Osteoblast (primary cell): ENCODE measurements at places on chromosomes 1 and 21.

DNA sequence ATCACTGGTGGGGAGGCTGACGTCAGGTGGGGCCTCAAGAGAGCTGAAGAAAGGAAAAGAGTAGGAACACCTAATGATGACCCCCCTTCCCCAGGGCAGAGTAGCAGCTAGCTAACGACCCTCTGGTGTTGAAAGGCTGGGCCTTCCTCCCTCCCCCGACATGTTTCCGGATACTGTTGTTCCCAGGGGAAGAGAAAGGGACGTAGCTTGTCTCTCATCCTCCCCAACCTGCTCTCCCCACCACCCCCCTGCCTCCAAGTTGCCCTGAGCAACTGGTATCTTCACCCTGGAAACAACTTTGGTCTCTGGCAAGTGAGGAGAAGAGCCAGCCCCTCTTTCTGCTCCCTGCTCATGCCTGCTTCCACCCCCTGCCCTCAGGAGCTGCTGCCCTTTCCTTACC is 2.4 kb downstream of the SEMA6C start:
- peak; percentile 32 for DNase-seq

GRCh38 chr21:35818597-35818996 is 241.7 kb downstream of the SETD4 start:
- DNase-seq, result no peak

DNA sequence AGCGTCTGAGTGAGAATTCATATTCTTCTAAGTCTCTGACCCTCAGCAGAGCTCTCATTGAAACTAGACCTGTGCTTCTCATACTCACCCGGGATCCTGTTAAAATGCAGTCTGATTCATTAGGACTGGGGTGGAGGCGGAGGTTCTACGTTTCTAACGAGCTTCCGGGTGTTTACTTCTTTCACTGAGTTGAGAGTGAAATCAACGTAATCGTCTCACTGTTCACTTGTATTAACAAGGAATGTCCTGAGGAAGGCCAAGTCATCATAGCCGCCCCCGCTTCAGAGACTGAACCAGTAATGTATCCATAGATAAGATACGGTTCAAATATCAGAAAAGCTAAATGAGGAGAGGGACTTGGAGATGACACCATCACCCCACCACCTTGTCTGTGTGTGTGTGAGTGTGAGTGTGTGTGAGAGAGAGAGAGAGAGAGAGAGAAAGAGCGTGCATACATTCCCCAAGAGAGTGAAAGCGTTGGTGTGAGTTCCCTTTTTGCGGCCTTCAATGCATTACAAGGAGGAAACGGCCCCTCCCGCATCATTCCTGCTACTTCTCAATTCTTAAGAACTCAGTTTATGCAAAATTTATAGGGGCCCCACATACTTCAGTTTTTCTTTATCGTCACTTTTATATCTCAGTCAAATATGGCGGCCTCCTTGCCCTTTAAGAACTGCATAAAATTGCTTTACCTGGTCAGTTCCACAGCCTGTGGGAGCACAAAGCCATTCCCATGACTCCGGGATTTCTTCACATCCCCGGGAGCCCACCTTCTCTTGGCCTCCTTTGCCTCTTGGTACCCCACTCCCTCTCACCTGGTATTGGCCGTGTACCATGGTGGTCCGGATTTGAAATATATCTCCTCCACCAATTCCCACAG is 19.8 kb downstream of the KMO start:
- no peak for DNase-seq

- DNase-seq, result no peak
Measured at GRCh38 chr1:67514300-67514699, 84.1 kb upstream of the SERBP1 start.

DNA sequence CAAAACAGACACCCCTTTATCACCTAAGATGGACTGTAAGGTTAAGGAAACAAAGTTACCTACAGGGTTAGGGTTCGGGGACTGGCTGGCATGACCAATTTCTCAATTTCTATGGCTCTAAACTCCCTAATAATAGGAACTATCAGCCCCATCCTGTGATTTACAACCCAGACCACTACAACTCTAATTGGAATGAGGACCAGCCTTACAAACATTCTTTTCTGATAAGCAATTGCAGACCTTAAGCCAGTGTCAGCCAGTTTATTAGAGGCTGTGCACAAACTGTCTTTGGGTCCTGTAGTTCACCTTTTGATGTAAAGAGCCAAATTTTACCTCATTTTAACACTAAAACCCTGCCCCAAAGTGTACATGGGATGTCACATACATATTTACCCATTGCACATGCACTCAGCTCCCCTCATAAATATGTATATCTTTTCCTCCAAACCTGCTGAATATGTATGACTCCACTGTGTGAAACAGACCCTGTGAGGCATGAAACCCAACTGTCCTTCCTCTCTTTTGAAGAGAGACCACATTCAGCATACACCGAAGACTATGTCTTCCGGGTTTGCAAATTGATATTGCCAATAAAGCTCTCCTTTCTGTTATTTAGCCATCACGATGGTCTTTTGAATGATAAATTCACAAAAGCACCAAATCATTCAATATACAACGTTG is 7.3 kb upstream of the APP start:
- no peak for DNase-seq

DNA sequence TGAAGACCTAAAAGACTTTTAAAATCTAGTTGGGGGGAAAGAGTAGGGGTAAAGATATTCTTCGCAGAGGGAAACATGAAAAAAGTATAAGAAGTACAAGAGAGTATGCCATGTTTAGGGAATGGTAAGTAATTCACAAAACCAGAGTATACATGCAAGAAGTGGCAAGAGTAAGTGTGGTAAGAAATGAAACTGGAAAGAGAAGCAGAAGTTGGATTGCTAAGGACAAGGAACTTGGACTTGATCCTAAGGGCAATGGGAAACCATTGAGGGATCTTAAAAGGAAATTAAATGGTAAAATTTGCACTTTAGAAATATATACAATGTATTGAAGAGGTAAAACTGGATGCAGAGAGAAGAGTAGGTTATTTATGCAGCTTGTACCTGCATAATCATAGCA is 9.2 kb upstream of the ZNF644 start:
- no peak for DNase-seq

- DNase-seq, result peak; percentile 43
Measured at GRCh38 chr1:205246351-205247119, 18.8 kb downstream of the TMCC2 start.

GRCh38 chr1:72010094-72010431 is 272.3 kb downstream of the NEGR1 start:
- no peak for DNase-seq

- DNase-seq, result no peak
Measured at GRCh38 chr21:34906401-34906800, 142.7 kb downstream of the RUNX1 start.

DNA sequence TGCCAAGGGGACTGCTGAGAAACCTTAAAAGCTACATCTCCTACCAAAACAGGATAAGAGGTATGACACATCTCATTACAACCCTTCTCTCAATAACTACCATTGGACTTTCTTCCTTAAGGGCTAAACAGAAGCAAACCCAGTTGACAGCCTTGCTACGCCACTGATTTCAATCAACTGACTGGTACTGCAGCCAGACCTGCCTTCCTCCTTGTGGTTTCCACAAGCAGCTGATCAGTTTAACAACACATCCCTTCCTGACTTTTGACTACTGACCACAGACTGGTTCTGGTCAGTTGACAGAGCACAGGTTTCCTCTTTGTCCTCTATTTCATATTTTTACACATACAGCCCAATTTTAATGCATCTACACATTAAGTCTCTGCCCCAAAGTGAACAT is 108.8 kb downstream of the ADAMTS1 start:
- no peak for DNase-seq

- no peak for DNase-seq
Measured at GRCh38 chr1:70659891-70660290, 248.8 kb downstream of the CTH start.

GRCh38 chr1:178102218-178102617 is 8.3 kb downstream of the RASAL2 start:
- no peak for DNase-seq

DNA sequence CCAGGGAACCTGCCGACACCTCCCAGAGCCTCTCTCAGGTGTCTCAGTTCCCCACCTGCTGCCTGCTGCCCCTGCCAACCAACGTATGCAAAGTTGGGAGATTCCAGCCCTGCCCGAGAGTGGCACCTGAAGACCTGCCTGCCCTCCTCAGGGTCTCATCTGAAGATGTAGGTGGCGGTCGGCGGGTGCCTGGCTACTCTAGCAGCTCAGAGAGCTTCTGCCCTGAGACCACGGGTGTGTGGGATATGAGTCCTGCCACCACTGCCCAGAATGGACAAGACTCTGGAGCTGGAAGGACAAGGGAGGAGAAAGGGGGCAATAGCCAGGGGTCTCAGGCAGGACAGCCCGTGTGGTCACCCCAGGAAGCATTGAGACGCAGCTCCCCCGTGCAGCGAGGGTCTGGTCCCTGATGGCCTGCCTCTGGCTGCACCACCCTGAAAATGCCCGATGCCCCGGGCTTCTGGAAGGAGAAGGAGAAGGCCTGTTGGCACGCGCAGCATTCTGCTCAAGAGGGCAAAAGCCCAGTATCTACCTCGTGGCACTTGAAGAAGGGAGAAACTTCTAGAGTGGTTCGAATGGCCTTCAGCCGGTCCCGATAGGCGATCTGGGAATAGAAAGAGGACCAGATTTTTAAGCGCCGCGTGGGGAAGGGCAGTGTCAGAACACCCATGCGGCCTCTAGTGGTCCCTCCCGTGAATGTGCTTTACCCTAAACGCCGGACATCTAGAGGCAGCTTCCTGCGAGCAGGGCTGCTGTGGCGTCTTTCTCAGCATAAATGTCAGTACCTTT is 88.8 kb downstream of the STUM start:
- peak; percentile 87 for DNase-seq

GRCh38 chr1:19664453-19665185 is at the start of gene HTR6:
Gene HTR6 (plus strand): TSS chr1:19664875. CDS start chr1:19665754, 879 bp downstream.
- DNase-seq, result peak; percentile 95

GRCh38 chr1:53093778-53094532 is 31.9 kb downstream of the PODN start:
- DNase-seq, result peak; percentile 69

GRCh38 chr1:6471970-6472368 is 6.0 kb upstream of the TNFRSF25 start:
- peak; percentile 86 for DNase-seq

- DNase-seq, result no peak
Measured at GRCh38 chr1:188937965-188938551, 1539.6 kb downstream of the BRINP3 start.

- DNase-seq, result no peak
Measured at GRCh38 chr1:182658055-182658454, 26.3 kb downstream of the RGS8 start.

DNA sequence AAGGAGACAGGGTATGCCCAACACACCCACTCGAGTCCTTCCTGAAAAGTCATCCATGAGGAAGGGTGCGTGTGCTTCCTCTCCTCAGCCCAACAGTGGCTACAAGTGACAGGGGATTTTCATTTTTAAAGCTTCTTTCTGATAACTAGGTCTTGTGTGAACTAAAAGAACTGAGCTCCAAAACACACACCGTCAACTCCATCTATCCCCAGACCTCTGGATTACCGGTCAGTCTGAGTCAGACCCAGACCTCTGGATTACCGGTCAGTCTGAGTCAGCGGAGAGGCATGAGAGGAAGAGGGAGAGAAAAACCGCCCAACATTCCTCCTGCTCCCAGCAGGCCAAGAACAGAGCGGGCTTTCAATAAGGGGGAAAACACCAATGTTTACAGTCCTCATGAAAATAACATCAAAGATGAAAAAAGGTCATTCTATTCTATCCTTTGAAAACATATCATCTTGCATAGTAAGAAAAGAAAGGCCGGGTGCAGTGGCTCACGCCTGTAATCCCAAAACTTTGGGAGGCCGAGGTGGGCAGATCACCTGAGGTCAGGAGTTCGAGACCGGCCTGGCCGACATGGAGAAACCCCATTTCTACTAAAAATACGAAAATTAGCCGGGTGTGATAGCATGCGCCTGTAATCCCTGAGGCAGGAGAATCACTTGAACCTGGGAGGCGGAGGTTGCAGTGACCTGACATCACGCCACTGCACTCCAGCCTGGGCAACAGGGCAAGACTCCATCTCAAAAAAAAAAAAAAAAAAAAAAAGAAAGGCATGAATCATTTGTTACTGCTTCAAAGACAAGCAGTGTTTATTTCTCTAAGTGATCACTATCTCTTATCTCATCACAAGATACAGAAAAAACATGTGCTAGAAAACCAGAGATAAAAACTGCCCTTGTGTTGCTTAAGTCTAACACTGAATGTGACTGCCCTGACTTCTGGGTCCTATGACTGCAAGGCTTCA is 3.4 kb downstream of the PTTG1IP start:
- peak; percentile 98 for DNase-seq

DNA sequence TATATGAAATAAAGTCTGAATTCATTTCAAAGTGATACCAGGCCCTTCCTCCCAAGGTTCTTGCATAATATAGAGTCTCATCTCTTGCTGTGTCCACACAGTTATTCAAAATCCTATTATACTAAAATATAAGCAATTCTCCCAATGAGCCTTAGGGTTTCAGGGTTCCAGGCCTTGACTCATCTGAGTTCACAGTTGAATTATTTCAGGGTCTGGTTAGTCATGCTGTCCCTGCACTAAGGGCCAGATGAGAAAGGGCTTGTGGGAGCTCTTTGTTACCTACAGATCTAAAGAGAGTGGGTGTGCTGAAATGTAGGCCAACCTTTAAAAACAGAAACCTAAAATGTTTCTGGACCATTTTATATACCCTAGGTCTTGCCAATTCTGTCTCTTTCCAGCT is 337.5 kb upstream of the LRRC7 start:
- DNase-seq, result no peak

DNA sequence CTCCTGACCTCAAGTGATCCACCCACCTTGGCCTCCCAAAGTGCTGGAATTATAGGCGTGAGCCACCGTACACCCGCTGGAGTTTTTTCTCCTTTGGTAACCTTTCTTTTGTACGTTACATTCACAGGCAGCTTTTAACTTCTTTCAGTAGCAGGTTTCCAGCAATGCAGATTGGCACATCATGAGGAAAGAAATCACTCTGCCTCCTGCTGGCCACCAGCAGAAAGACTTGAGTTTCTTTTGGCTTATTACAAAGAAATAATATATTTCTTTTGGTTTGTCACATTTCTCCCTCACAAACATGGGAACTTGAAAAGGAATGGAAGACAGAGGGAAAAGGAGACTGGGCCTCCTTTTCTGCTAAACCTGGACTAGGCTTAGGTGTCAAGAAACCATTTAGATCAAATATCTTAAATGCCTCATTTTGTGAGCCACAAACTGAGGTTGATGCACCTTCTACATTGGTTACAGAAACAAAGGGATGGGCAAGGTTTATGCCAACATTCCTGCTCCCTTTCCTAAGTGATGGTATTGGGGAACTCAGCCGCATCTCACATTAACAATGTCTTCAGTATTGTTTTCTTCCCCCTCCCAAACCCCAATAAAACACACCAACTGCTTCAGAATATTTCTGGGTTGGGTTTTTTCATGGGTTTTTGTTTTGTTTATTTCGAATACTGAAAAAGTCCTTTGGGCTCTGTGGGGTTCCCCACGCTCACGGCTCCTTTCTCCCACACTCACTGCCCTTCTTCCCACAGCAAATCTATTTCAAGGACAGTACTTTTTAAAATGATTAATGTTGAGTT is 7.7 kb downstream of the ENSA start:
- DNase-seq, result peak; percentile 79

- DNase-seq, result no peak
Measured at GRCh38 chr1:160020196-160020595, 11.6 kb downstream of the PIGM start.
